ENCODE measurements at places on chromosomes 1 and 21. TPM values are rescaled to one million over a fixed set of nuclear protein-coding genes. Genes with fewer than 3 reads are reported as not detected.

- no peak for DNase-seq
These were observed 38.6 kb downstream of the STYXL2 start for GRCh38 chr1:167132301-167133010.

GRCh38 chr21:43899307-43900077, 34.5 kb downstream of the AGPAT3 start:
- no peak for DNase-seq

DNA sequence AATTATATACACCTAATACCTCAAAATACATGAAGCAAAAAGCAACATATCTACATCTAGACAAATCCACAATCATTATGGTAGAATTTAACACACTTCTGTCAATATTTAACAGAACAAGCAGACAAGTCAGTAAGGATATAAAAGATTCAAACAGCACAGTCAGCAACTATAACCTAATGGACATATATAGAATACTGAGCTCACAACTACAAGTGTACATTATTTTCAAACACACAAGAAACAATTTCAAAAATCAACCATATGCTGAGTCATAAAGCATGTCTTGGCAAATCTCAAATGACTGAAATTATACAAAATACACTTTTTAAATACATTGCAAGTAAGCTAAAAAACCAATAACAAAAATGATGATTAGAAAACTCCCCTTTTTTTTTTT, 178.0 kb downstream of the TOMM20 start:
- no peak for DNase-seq

DNA sequence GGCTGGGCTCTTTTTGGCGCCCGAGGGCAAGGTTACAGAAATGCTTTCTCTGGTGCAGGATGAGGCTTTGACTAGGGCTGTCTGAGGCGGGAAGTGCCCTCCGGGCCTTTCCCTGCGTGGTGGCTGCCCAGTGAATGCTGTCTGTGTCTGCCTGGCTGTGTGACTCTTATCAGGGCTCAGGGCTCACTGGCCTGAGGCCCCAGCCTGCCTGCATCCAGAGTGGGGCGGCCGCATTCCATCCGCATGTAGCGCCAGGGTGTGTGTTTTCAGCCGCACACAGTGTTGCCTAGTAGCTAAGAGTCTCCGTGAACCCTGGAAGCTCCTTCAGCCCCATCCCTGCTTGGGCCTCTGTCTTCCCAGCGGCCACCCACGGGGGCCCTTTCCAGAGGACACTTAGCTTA, 59.1 kb downstream of the FAAP20 start:
- peak; percentile 59 for DNase-seq

GRCh38 chr1:154747380-154747739, 122.7 kb downstream of the KCNN3 start:
- DNase-seq, result no peak

- DNase-seq, result no peak
These were observed 76.4 kb downstream of the SNRPE start for GRCh38 chr1:203937678-203938330.

- no peak for DNase-seq
These were observed 320.9 kb upstream of the C1orf87 start for GRCh38 chr1:60394436-60394835.

- DNase-seq, result no peak
These were observed 209.2 kb downstream of the MATN1 start for GRCh38 chr1:30514137-30514654.

DNA sequence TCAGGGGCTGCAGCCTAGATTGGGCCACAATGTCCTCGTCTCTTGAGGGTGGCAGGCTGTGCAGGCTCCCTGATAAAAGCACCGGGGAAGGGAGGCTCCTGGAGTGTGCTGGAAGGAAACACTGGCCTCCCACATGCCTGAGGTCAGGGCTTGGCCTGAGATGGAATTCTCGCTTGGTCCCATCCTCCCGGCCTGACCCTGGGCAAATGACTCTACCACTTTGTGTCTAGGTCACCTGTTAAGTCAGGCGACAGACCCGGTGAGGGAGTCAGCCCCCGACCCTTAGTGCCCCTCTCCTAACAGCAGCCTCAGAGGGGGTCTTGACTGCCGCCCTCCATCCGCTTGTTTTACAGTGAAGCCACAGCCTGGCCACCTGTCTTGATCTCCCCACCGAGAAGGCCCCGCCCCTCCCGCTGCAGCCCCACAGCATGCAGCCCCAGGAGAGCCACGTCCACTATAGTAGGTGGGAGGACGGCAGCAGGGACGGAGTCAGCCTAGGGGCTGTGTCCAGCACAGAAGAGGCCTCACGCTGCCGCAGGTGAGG, 2.5 kb downstream of the SMIM1 start:
- DNase-seq, result peak; percentile 20

GRCh38 chr1:63882048-63882704, 108.4 kb downstream of the ROR1 start:
- DNase-seq, result no peak

GRCh38 chr1:228134591-228134990, 5.5 kb upstream of the GUK1 start:
- no peak for DNase-seq

DNA sequence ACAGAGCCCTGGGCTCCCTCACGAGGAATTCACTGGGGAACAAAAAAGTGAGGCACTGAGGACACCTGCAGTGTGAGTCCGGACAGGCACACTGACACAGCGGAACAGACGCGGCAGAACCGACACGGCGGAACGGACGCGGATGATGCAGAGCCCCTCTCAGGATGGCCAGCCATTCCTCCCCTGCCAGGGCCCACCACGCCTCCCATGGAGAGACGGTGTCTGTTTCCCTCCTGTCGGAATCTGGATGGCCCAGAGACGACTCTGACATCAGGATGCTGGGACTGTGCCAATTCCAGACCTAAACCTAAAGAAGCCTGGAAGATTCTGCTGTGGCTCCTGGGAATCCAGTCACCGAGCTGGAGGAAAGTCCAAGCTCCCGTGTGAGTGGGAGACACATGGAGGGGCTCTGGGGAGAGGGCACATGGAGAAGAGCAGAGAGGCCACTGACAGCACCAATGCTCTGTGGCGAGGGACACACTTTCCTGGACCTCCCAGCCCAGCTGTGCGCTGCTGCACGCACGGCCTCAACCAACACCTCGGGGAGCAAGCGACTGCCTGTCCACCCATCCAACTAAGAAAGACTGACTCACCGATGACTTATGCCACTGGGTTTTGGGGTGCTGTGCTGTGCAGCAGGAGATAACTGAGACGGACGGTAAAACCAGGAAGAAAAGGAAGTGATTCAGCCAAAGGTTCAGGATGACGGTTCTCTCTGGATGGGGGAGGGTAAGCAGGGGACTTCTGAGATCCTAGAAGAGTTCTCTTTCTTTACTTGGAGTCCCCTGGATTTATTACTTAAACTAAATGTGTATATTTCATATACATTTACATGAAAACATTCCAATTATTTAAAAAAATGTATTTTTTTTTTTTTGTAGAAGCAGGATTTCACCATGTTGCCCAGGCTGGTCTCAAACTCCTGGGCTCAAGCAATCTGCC, 23.3 kb downstream of the ZBTB17 start:
- peak; percentile 33 for DNase-seq

The RAB7B gene
- 0.22 TPM for total RNA-seq
